Placental epithelial cell (primary cell): ENCODE measurements at places on chromosomes 6 and 20. TPM values are rescaled to one million over a fixed set of nuclear protein-coding genes. Genes with fewer than 3 reads are reported as not detected.

The PRSS35 gene
- 0.11 and 0.39 TPM in 2 replicates for total RNA-seq

The TPMT gene
- total RNA-seq: 7.5 and 8.7 TPM in 2 replicates

The KCNK15 gene
- not detected in 2 replicates for total RNA-seq

The EDN3 gene
- 2.9 and 4.7 TPM in 2 replicates for total RNA-seq

The THBS2 gene
- total RNA-seq: 1.3 and 5.1 TPM in 2 replicates

The STMND1 gene
- total RNA-seq: not detected in 2 replicates

The TCF21 gene
- total RNA-seq: not detected in 2 replicates

The DOK5 gene
- 0.43 and 3.1 TPM in 2 replicates for total RNA-seq

The CCN6 gene
- not detected in 2 replicates for total RNA-seq

The CTAGE9 gene
- 0.11 TPM in 1 of 2 replicates, not detected in the other for total RNA-seq

The HLA-DMB gene
- total RNA-seq: under 0.01 TPM in 1 of 2 replicates, not detected in the other

The SRSF3 gene
- 188 and 217 TPM in 2 replicates for total RNA-seq

The ZDHHC14 gene
- 11.4 and 14.1 TPM in 2 replicates for total RNA-seq

The AVP gene
- total RNA-seq: not detected in 2 replicates

The LRRC73 gene
- 0.54 and 2.0 TPM in 2 replicates for total RNA-seq

The SAPCD1 gene
- total RNA-seq: 0.79 TPM in 1 of 2 replicates, not detected in the other

The RALGAPB gene
- 39.7 and 44.9 TPM in 2 replicates for total RNA-seq

The POFUT1 gene
- total RNA-seq: 34.5 and 38.6 TPM in 2 replicates

The OR2B6 gene
- total RNA-seq: not detected in 2 replicates

The RIPPLY2 gene
- not detected in 2 replicates for total RNA-seq

The C2 gene
- total RNA-seq: 0.22 and 1.6 TPM in 2 replicates

The LYRM2 gene
- total RNA-seq: 14.0 and 18.1 TPM in 2 replicates

The MYH7B gene
- under 0.01 and 0.39 TPM in 2 replicates for total RNA-seq

The CFB gene
- total RNA-seq: 0.39 TPM in 1 of 2 replicates, not detected in the other

The BPIFA1 gene
- total RNA-seq: not detected in 2 replicates
